ENCODE measurements at places on chromosomes 12 and 14.

GRCh38 chr14:99643343-99643742 lies 1.6 kb upstream of the HHIPL1 start:
- no peak for DNase-seq

DNA sequence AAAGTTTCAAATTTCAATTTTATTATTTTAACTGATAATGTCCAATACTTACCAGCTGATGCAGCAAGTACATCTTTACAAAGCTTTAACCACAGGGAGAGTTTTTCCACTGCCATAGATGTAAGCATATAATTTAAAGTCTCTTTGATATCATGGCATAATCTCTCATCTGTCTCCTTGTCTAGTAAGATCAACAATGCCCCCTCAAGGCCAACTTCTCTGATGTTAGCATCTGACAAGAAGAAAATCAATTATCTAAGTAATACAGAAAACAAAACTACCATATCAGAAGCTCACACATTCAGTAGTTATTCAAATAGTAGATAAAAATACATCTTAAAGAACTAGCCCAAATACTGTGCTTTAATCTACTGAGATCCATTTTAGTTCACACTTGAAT lies 94.2 kb downstream of the HEATR5A start:
- DNase-seq, result no peak

DNA sequence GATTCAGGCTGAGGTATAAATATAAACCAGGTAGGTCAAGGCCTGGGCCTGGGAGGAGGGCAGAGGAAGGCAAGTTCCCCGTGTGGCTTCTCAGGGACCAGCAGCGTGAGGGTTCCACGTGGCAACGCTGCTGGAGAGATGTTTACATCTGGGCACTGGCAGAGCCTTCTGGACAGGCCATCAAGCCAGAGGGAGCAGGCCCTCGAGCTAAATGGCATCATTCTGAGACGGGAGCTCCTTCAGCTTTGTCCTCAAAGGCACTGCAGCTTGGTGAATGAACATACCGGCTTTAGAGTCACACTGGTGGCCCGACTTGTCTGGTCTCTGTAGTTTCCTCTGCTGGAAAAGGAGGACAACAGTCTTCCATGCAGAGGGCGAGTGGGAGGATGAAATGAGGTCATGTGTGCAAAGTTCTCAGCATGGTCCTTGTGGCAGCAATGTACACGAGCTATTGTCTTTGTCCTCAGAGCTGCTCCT lies 231.3 kb downstream of the ZFP36L1 start:
- no peak for DNase-seq

- no peak for DNase-seq
Observed at GRCh38 chr12:120737557-120738251, 12.1 kb downstream of the ACADS start.

DNA sequence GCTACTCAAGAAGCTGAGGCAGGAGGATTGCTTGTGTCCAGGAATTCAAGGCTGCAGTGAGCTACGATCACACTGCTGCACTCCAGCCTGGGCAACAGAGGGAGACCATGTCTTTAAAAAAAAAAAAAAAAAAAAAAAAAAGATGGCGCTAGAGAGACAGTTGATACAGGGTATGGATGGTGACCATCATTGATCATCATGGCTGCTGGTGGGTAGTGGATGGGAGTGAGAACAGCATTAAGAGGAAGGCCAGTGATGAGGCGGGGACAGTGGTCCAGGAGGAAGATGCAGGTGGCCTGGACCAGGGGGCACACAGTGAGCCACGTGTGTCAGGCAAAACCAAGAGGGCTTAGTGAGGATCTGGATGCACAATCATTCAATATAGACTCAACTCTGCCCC lies 26.8 kb upstream of the MAP1LC3B2 start:
- no peak for DNase-seq

- no peak for DNase-seq
Observed at GRCh38 chr14:85281921-85282320, 248.0 kb upstream of the FLRT2 start.

DNA sequence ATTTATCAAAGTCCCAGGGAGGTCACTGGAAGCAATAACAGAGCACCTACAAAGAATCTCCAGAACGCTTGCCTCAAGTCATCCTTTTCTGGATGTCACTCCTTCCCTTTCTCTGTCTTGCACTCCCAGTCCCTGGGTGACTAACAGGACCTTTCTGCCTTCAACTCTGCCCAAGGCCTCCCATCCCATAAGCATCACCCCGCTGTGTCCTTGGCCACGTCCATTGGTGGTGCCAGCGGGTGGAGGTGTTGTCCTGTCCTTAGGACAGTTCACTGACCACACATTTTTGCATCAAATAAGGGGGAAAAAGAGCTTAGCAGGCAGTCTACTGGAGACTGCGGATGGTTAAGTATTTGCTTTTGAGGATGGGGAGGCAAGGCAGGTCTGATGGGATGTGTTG lies 23.6 kb upstream of the PLEK2 start:
- no peak for DNase-seq

GRCh38 chr12:5010151-5010550 lies 33.5 kb upstream of the KCNA5 start:
- DNase-seq, result no peak

DNA sequence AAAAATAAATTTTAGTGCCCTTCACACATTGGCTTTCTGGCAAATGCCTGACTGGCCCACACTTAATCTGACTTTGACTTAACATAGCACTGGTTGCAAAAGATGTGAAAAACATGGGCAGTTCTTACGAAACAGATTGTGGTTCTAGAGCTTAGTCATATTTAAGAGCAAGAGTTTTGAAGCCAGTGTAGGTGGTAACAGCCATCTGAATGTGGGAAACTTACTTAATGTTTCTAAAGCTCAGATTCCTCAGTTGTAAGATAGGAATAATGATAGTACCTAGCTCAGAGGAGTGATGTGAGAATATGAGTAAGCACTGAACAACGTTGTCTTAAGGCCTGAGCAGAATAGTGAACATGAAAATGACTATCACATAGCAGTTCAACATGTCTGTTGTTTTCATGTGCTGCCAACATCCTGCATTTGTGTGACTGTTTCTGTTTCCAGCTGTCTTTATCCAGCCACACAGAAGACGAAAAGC lies 262.7 kb downstream of the SYT1 start:
- DNase-seq, result no peak

- no peak for DNase-seq
Observed at GRCh38 chr12:115044073-115044472, 360.1 kb upstream of the TBX3 start.

- no peak for DNase-seq
Observed at GRCh38 chr12:119602734-119603094, 9.1 kb downstream of the TMEM233 start.

- no peak for DNase-seq
Observed at GRCh38 chr14:29216268-29217232, 450.0 kb downstream of the FOXG1 start.
